ENCODE measurements at places on chromosomes 16 and 17. TPM values are rescaled to one million over a fixed set of nuclear protein-coding genes. Genes with fewer than 3 reads are reported as not detected.

CMTM2 gene
- not detected for total RNA-seq

OTOA gene
- total RNA-seq = 0.10 TPM

CD7 gene
- not detected for total RNA-seq

ATP2A1 gene
- total RNA-seq = 0.10 TPM

RAB11FIP4 gene
- 18.9 TPM for total RNA-seq

CDR2 gene
- 107 TPM for total RNA-seq

- DNase-seq = no peak
Measured at GRCh38 chr17:6660101-6660500, 8.5 kb downstream of the C17orf100 start.

DNA sequence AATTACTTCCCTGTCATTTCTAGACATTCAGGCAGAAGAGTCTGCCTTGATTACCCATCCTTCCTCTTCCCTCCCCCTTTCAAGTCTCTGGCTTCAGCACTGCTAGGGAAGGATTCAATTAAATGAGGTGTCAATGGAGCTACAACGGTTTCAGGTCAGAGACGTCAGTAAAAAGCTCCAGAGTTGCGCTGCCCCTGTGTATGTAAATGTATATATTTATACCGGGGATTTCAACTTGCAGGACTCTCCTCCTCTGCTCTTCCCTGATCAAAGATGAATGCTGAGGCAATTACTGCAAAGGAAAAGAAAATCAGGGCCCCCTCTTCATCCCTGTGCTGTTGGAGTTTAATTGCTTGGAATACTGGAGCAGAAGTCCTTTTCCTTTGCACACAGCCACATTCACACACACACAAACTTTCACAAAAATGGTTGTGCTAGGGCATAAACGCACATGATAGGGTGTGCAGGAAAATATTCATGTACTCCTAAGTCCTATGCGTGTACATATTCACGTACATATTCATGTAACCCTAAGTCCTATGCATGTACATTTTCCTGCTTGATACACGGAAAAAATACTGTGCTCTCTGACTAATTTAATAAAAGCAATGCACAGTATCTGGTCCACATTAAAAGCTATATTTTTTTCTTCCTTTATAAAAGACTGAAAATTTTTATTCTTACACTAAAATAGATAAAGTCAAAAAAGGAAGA, 129.7 kb upstream of the PMFBP1 start:
- DNase-seq = no peak

- DNase-seq = no peak
Measured at GRCh38 chr17:6346986-6347385, 87.9 kb downstream of the AIPL1 start.

- peak; percentile 5 for DNase-seq
Measured at GRCh38 chr17:53191878-53192277, 630.8 kb upstream of the KIF2B start.

DNA sequence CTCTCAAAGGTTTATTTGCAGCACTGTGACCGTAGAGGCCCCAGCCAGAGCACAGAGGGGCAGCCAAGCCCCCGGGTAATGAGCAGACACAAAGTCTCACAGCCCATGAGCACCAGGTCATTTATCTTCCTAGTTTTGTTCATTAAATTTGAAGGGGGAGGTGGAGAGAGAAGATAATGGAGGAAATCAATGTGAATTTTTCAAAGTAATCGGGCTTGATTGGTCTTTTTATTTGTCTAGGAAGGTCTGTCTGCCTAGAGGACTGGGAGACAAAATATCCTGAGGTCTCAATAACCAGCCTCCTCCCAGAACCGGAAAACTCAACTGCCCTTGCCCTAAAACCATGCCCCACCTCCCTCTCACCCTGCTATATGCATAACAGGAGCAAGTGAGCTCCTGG, 189.0 kb downstream of the SLC39A11 start:
- no peak for DNase-seq

DNA sequence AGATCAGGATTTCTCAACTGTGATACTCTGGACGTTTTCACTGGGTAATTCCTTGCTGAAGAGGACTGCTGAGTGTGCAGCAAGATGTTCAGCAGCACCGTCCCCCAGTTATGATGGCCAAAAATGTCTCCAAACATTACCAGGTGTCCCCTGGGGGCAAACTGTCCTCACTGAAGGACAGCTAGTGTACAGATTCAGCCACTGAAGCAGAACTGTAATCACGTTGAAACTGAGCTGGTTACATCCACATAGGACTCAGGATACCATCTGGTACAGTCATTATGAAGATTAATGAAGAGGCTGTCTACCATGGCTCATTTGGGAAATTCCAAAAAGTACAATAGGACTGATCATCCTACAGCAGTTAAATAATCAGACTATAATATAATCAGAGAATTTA, 43.3 kb upstream of the GINS3 start:
- no peak for DNase-seq

DNA sequence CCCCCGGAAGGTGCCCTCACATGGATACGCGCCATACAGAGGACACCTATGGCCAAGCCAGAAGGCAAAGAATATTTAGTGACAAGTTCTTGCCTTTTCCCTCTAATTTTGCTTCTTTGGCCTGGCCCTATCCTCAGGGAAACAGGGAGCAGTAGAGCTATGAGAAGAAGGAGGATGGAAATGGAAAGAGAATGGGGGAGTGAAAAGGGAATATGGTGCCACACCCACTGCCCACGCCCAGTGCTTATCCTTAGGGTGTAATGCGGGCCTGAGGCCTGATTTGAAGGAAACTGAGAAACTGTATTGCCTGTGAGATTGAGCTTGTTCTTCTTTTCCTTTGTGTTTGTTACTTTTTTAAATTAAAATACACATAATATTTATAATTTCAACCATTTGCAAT, 255.1 kb downstream of the HS3ST3A1 start:
- no peak for DNase-seq

GRCh38 chr17:77451245-77451893, 310.6 kb downstream of the SEC14L1 start:
- DNase-seq = peak; percentile 33

DNA sequence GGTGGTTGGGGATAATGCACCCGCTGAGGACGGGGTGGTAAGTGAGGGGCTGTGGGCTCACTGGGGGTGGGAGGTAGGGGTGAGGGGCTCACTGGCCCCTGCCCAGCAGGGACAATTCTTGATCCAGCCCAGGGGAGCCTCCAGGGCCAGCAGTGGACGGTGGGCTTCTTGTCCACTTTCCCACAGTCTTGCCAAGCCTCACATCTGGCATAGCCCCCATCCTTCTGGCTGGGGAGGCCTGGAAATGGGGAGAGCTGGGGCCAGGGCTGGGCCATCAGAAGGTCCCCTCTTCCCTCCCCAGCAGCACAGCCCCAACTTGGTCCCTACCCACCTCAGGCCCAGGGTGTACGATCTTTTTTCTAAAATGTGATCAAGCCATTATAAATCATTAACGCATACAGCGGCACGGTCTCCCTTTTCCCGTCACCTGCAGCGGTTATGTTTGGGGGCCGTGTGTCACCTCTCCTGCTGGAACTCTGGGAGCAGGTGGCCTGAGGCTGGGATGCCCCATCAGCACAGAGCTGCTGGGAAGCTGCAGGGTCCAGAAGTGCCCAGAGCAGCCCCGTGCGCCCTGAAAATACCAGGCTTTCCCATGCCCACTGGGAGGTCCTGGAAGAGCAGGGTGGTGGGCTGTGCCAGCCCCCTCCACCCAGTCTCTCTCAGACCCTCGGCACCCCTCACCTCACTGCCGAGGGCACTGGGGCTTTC, 7.2 kb upstream of the SETD6 start:
- DNase-seq = no peak

DNA sequence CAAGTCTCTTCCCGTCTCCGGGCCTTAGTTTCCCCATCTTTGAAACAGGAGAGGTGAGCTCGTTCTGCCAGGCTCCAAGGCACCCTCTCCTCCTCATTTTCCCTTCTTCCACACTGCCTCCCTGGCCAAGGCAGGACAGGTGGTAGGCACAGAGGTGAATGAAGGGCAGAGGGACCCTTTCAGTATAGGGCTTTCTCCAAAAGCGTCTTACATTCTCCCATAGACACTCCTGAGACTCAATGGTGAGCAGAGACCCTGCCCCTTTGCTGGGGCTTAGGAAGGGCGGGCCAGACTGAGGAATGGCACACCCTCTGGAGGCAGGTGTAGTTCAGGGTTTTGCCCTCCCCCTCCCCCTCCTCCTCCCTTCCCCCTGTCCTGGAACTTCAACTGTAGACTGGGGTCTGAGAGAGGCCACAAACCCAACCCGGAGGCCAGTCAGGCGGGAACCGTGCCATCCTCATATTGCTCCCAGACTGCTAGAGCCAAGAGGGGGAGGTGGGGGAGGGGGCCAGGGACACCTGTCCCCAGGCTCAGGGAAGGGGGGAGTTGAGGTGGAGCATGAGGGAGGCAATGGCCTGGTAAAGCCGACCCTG, 1.9 kb downstream of the PLEKHH3 start:
- no peak for DNase-seq

DNA sequence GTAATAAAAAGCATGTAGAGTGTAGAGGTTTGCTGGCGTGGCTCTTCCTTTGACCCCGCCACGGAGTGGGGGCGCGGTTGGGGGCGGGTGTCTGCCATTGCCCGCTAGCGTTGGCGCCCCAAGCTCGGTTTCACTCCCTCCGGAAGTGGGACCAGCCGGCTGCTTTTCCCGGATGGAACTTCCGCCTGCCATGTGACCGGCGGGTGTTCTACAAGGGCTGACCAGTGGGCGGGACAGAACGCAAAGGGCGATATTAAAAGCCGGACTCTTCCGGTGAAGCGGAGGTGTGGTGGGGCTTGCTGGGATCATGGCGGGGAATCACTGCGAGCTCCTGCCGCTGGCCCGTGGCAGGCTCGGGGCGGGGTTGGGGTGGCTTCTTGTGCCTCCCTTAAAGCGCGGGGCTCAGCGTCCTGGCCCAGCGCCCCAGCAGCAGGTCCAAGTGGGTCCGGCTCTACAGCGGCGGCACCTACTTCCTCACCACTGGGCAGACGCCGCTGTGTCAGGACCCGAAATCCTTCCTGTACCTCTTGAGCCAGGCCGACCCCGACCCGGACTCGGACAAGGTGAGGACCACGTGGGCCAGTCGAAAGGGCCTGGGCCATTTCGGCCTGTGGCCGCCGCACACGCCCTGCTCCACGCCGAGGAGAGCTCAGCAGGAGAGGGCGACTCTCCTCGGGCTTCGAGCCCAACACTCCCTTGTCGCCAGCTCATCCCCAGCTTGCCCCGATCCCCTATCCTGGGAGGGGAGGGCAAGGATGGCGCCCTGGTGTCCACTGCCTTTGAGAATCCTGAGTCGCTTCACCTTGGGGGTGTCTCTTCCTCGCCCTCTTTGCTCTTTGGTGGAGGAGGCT, 65.6 kb downstream of the PDPK1 start:
- DNase-seq = peak; percentile 91

DNA sequence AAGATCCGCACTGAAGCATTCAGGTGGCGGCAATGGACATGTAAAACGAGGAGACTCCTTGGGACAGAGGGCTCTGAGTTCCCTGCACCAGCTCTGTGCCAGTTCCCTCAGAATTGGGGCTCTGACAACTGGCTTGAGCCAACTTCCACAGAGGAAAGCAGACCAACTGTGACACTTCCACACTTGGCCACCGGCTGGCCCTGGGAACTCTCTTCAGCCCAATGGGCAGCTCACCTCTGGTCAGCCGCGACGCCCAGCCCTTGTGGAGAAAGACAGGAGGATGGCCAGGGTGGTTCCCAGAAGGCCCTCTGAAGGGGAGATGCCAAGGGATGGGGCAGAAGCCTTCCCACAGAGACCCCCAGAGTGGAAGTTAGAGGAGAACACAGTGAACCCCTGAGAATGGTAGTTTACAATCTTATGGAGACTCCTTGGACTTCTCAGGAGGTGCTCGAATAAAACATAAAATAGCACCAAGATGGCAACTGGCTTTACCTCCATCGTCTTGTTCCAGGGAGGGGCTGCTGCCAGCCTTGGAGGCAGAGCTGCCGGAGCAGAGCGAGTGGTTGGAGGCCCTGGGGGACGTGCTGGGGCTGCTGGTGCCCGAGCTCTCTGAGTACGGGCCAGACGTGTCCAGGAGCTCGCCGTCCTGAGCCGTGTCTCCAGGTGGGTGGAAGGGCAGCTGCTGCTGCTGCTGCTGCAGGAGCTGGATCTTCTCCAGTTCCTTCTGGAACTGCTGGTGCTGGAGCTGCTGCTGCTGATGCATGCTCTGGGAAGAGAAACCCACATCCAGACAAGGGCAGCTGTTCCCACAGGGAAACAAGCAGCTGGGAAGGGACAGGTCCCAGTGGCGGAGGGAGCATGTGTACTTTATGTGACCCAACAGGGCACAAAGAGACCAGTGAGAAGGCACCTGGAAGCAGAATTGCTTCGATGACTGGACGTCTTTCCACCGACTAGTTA, 35.0 kb upstream of the ICAM2 start:
- DNase-seq = no peak

DNA sequence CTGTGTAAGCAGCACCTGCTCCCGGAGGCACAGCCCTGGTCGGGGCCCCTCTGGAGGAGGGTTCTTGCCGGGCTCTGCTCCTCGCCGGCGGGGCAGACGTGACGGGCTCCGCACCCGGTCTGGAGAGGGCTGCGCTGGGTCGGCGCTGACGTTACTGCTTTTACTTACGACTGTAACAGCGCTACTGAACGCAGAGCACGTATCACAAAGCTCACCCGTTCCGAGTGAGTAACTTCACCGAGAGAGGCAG, 1.3 kb upstream of the RAB40C start:
- DNase-seq = peak; percentile 56

DNA sequence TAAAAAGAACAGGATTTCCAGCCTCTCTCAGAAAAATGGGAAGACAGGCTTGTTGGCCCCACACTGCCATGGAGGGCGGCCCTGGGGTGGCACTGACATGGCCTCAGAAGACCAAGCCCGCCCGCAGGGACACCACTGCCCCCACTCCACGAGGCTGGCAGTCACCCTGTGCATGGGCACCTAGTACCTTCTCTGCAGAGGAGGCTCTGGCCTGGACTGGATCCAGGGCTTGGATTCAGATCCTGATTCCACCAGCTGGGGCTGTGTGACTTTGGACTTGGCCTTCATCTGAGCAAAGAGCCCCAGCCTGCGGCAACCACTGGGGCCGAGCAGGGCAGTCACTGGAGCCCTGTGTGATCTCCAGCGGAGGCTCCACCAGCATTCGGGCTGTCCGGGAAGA, 16.8 kb upstream of the FASN start:
- DNase-seq = no peak

DNA sequence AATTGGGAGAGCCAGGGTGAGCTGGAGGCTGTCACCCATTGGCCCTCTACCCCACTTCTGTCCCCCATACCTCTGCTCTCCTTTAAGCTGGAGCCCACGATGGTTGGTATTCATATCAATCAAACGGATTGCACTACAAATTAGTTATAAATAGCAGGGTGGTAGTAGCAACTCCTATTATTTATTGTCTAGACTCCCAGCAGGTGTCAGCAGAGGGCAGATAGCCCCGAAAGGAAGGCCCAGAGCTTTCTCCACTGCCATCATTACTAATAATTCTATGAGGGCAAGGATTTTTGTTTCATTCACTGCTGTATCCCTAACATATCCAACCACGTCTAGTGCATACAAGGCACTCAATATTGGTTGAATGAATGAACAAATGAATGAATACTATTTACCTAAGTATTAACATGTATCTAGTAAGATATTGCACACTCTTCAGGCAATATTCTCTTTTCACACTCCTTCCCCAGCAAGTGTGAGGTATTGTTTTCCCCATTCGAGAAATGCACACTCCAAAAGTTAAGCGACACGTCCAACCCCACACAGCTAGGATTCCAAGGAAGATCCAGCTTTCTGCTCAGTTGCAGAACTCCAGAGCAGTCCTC, 6.3 kb downstream of the C17orf50 start:
- DNase-seq = peak; percentile 35

Data from renal cortical epithelial cell (primary cell).